Esophagus squamous epithelium (tissue), 5 donors: ENCODE measurements at places on chromosomes 13 and 19.

DNA sequence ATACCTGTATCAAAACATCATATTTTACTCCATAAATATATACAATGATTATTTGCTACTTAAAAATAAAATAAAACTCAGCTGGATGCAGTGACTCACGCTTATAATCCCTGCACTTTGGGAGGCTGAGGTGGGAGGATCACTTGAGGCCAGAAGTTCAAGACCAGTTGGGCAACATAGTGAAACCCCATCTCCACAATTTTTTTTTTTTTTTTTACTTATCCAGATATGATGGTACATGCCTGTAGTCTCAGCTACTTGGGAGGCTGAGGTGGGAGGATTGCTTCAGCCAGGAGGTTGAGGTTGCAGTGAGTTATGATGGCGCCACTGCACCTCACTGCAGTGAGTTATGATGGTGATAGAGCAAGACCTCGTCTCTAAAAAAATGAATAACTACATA, 22.4 kb downstream of the POU2F2 start:
- DNase-seq, result no peak

GRCh38 chr19:35249146-35249847, 495 bp downstream of the LSR start:
- no peak for DNase-seq

GRCh38 chr13:94020833-94021232, 458.6 kb downstream of the DCT start:
- DNase-seq, result no peak

DNA sequence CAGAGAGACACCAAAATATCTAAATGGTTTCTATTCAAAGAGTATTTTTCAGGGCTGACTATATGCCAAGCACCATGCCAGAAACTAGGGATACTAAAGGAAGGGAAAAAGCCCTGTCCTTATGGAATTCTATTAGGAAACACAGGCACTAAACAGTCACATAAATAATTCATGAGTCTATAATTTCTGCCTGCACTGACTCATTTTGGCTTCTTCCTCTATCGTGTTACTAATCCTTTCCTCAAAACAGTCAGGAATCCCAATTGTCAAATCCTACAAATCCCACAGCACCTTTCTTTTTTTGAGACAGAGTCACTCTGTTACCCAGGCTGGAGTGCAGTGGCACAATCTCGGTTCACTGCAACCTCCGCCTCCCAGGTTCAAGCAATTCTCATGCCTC, 29.2 kb downstream of the XPO4 start:
- no peak for DNase-seq

DNA sequence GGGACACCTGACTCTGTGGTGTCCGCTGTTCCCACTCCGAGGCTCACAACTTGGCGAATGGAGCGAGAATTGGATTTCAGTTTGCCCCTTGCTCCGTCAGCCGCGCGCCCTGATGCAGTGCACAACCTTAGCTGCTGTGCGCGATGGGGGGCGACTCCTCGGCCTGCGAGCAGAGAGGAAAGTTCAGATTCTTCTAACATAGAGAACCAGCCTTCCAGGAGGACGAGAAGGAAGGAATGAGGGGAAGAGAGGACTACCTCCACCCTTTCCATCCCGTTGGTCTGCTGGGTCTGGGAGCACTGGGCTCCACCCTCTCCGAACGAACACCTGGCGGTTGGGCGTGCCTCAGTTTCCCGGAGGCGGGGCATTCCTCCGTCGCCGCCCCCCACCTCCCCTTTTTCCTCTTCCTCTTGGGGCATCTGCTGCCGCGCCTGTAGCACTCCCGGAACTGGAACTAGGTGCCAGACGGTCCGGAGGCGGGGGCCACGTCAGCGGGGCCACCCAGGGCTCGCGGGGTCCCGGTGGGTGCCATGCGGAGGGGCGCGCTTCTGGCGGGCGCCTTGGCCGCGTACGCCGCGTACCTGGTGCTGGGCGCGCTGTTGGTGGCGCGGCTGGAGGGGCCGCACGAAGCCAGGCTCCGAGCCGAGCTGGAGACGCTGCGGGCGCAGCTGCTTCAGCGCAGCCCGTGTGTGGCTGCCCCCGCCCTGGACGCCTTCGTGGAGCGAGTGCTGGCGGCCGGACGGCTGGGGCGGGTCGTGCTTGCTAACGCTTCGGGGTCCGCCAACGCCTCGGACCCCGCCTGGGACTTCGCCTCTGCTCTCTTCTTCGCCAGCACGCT, at the start of gene KCNK6:
KCNK6 (plus strand) TSS at position 425 of the 838 bp plus-strand sequence; CDS start at position 531, 106 bp downstream.
- no peak for DNase-seq

DNA sequence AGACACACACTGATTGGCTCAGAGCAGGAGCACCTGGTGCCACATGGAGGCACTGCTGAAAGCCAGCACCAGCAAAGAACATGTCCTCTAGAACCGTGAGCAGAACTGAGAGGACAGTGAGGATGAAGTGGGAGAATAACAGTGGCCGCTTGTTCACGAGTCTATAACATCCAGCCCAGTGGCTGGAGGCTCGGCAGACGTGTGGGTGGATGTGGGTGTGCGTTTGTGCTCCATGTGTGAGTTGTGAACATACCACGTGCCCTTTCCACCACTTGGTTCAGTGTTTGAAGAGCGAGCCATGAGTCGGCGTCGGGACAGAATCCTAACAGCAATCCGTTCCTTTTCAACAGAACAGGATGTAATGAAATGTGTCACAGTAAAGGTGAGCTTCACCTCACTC, 113.0 kb downstream of the SOX1 start:
- no peak for DNase-seq

GRCh38 chr19:44626048-44626624, 12.8 kb downstream of the IGSF23 start:
- no peak for DNase-seq
